ENCODE measurements at places on chromosomes 6 and 20. TPM values are rescaled to one million over a fixed set of nuclear protein-coding genes. Genes with fewer than 3 reads are reported as not detected.

EYA2 gene
- 0.52 TPM for polyA plus RNA-seq

LAMA4 gene
- 108 TPM for polyA plus RNA-seq

- peak; percentile 64 for DNase-seq
Observed at GRCh38 chr6:122530440-122531046, 58.9 kb upstream of the SERINC1 start.

- no peak for DNase-seq
Observed at GRCh38 chr6:169787797-169788196, 36.4 kb downstream of the ERMARD start.

GRCh38 chr20:14189794-14190402, 147.5 kb downstream of the FLRT3 start:
- peak; percentile 45 for DNase-seq

DNA sequence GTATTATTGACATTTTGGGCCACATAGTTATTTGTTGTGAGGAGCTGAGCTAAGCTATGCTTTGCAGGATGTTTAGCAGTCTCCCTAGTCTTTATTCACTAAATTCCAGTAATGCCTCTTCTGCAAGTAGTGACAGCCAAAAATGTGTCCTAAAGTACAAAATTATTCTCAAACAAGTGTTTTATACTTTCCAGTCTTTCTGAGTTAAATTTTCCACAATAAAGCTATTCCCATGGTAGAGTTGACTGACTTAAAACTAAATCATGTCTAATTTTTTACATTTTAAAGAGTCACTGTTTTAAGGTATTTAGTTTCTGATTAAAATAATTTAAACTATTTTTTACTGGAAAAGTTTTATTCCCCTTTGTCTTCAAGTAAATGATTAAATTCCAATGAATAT, 717.8 kb upstream of the HS3ST5 start:
- no peak for DNase-seq

DNA sequence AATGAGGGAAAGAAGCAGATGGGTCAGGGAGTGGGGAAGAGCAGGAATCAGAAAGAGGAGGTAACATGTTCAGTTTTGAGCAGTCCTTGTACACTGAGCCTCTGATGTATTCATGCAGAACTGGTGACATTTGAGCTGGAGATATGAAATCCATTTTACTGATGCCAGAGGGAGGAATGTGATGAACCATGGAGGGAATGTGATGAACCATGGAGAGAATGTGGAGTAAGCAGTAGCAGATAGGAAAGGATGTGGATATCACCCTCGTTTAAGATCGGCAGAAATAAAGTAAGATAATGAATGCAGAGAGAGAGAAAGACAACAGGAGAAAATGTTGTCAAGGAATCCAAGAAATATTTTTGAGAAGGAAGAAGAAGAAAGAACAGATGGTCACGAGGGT, 231.6 kb downstream of the TBXT start:
- no peak for DNase-seq

DNA sequence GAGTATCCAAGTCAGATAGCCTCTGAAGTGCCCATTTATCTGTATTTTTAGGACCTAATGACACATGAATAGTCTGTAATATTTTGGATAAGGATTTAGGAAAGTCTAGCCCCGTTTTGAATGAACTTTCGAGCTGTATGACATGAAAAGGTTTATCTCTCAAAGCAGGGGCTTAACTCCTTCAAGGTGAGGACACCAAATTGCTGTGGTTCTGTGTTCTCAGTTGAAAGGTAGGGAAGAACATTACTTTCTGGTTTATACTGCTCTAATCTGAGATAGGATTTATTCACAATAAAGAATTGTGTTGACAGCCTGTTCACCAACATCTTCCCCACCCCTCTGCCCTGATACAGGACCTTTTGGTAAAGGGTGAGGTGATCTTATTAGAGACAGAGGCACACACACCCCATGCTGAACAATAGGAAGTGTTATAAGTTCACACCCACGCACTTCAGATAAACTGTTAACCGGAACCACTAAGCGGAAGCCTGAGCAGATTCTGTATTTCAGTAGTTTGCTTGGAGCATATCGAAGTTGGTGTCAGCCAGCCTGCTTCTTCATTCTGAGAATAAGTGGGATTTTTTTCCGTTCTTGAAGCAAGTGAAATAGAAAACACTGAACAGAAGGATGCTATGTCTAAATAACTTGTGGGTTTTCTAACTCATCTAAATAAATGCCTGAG, 223.3 kb downstream of the TMEM242 start:
- no peak for DNase-seq

- DNase-seq, result no peak
Observed at GRCh38 chr6:106439459-106439858, 78.9 kb downstream of the CRYBG1 start.

- no peak for DNase-seq
Observed at GRCh38 chr6:140320081-140321080, 945.9 kb upstream of the CITED2 start.

DNA sequence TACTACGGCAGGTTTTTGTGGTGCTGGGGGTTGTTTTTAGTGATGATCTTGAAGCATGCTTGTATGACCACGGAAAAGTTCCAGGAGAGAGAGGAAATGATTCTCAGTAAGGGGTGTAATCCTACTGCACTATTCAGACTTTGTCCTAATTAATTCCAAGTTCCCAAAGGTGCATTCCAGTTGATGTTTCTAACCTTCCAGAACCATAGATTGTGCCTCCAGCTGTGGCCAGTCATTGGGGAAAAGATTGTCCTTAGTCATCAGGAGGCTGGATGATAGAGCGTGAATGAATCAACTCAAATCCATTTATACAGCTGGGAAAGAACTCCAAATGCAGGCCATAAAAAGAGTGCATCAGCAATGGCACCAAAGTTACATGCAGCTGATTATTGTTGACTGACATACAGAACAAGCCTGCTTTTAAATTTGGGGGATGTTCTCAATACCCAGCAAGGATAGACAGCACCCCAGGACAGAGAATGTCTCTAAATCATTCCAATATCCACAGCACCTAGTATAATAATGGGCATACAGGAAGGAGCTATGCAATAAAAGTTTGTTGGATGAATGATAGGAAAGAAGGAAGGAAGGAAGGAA, 27.8 kb upstream of the PKHD1 start:
- no peak for DNase-seq

DNA sequence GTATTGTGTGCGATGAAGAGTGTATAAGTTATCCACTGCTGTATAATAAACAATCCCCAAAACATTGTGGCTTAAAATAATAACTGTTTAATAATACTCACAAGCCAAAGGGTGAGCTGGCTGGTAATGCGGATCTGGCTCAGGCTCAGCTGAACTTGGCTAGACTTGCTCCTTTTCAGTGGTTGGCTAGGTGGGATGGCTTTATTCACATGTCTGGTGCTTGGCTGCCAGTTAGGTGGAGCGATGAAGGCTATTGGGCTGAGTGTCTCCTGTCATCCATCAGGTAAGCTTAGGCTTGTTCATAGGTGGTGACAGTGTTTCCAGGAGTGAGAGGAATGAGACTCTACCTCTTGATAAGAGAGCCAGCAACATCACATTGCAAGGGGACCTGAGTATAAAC, 135.0 kb upstream of the ASCC3 start:
- DNase-seq, result no peak

- DNase-seq, result no peak
Observed at GRCh38 chr6:14100138-14100537, 17.4 kb upstream of the CD83 start.
